ENCODE measurements at places on chromosomes 16 and 17.

GRCh38 chr16:68936736-68937631 is 93.7 kb downstream of the TANGO6 start:
- DNase-seq, result no peak

DNA sequence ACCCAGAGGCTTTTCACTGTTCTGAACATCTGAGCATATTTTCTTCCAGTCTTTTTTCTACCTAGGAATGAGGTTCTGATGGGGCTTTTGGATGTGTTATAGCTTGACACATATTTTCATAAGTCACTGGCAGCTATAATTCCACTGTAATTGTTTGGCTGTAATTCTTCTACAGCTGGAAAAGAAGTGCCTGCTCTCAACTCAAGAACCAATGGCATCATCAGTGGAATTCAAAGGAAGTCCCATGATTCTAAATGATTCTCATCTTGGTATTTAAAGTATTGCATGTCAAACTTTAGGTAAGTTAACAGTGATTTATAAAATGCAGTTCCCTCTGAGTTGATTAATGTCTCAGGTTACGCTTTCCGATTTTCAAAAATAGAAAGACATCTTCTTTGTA is 16.8 kb downstream of the WIPI1 start:
- no peak for DNase-seq

GRCh38 chr16:67242138-67242730 is 5.0 kb downstream of the FHOD1 start:
- no peak for DNase-seq

DNA sequence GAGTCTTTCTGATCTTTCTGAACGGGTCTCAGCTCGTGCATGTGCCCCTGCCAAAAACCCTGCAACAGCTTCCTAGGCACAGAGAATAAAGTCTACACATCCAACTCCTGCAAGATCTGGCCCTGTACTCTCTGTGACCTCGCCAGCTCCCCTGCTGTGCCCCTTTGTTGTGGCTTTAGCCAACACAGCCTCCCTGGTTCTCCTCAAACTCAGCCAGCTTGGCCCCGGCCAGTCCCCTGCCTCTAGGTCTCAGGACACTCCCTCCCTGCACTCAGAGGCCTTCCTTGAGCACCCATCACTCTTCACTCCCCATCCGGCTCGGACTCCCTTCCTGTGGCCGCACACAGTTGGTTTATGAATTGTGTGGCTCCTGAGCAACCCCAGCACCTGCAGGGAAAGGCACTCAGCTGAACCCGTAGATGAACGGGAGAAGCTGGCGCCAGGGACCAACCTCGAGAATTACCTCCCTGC is 1.4 kb downstream of the CEP131 start:
- DNase-seq, result no peak

DNA sequence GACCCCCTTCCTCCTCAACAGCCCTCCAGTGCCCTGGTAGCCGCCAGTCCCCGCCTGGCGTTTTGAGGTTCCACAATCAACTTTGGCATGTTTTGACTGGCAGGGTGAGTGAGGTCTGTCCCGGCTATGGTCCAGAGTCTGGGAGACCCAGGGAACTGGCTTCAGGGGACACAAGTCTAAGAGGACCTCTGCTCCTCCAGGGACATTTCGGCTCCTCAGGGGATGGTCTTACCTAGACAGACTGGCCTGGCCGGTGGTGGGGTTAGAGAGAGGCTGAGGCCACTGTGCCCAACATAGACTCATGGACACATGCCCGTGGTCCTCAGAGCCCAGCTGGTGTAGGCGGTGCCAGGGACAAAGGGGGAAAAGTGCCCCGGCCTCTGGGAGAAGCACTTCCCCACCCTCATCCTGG is 2.2 kb downstream of the TMC8 start:
- DNase-seq, result no peak

DNA sequence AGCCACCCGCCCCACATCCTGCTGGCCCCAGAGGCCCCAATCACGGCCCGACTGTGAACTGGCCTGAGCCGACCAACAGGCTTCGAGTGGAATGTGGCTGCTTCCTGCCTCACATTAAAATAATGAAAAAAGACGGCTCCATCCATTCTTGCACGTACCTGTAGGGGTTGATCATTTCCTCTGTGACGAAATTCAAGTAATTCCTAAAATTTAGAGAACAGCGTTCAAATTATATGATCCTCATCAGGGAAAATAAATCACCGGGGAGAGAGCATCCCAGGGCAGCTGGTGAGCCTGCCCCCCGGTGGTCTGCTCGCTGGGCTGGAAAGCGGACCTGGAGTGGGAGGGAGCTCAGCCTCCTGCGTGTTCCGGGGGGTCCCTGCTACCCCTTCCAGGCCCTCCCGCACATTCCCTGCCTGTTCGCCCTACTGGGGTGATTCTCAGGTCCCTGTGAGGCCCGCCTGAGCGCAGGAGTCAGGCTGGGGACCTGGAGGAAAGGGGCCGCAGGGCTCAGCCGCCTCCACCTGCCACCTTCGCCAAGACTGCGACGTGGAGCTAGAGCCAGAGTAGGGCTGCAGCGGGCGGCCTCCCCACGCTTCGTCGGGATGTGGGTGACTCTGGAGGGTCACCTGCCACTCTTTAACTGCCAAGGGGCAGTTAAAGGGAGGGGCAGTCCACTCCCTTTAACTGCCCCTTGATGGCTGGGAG is 28.9 kb downstream of the SLC7A5 start:
- DNase-seq, result no peak

DNA sequence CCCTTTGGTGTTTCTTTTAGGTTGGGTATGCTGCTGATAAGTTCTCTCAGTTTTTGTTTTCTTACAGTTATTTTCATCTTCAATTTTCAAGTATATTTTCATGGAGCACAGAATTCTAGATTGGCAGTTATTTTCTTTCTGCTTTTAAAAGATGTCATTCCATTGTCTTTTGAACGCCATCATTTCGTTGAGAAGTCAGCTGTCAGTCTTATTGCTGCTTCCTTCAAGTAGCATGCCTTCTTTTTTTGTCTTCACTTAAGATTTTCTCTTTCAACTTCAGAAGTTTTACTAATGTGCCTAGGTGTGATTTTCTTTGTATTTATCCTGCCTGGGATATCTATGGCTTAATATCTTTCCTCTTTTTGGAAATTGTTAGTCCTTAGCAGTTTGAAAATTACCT is 262.2 kb upstream of the PMFBP1 start:
- no peak for DNase-seq

GRCh38 chr17:39352986-39353385 is 48.4 kb downstream of the FBXL20 start:
- no peak for DNase-seq

DNA sequence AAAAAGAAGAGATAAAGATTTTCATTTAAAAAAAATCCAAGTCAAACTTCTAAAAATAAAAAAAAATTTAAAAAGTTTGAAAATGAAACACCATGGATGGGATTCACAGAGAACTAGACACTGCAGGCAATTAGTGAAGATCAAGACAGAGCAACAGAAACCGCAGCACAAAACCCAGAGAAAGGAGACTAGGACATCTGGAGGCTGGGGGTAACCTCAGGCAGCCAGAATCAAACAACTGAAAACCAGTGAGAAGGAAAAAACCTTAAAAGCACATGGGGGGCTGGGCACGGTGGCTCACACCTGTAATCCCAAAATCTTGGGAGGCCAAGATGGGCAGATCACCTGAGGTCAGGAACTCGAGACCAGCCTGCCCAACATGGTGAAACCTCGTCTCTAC is 30.6 kb downstream of the LITAFD start:
- no peak for DNase-seq

DNA sequence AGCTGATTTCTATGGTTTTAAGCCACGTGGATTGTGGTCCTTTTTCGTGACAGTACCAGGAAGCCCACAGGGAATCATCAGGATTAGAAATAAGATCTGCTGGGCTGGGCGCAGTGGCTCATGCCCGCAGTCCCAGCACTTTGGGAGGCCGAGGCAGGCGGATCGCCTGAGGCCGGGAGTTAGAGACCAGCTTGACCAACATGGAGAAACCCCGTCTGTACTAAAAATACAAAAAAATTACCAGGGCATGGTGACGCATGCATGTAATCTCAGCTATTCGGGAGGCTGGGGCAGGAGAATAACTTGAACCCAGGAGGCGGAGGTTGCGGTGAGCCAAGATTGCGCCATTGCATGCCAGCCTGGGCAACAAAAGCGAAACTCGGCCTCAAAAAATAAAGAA is 6.5 kb downstream of the NMRAL1 start:
- no peak for DNase-seq

DNA sequence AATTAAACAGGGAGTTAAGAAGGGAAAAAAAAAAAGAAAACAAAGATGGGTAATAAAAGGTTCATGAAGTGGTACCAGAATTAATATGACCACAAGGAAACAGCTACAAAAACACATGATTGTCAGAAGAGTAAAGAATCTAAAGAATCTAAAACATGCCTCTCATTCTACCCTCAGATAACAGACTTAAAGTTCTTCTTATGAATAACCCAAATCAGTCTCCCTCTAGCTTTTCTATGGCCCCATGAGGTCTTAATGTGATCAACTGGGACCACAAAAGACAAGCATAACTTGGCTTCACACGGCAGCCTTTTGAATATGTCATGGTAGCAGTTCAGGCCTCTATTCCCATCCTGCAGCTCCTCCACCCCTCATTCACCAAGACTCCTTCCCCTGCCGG is 6.9 kb downstream of the MYH10 start:
- DNase-seq, result no peak

- DNase-seq, result no peak
These were observed 6.5 kb upstream of the CDH15 start for GRCh38 chr16:89164847-89165680.

GRCh38 chr17:50146927-50147665 is 3.4 kb downstream of the PPP1R9B start:
- DNase-seq, result no peak

- DNase-seq, result no peak
These were observed 11.7 kb upstream of the SEC14L1 start for GRCh38 chr17:77128896-77129567.

DNA sequence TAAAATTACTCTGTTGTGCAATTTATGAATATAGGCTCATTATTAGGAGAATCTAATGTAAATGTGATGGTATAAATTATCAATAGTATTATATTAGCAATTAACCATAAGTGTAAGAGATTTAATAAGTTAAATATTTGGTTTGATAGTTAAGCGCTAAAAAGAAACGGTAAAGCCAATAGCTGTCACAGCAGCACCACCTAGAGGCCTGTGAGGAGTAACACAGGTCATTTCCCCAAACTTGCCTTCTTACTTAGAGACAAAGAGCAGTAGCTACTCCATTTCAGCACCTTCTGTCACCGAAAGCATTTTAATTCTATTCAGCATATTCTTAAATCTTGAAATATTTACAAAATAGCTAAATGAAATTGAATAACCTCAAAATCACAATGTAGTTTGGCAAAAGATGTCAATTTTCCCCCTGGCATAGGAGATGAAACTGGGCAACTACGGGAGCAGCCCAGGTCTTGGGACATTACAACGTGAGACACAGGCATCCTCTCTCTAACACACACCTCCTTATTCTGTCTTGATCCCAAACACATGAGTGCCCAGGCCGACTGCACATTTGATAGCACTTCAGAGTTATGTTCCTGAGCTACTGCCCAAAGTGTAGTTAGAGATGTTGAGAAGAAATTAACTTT is 14.3 kb upstream of the DYNLRB2 start:
- peak; percentile 58 for DNase-seq

GRCh38 chr16:4298761-4299522 is 16.9 kb upstream of the GLIS2 start:
- DNase-seq, result no peak

DNA sequence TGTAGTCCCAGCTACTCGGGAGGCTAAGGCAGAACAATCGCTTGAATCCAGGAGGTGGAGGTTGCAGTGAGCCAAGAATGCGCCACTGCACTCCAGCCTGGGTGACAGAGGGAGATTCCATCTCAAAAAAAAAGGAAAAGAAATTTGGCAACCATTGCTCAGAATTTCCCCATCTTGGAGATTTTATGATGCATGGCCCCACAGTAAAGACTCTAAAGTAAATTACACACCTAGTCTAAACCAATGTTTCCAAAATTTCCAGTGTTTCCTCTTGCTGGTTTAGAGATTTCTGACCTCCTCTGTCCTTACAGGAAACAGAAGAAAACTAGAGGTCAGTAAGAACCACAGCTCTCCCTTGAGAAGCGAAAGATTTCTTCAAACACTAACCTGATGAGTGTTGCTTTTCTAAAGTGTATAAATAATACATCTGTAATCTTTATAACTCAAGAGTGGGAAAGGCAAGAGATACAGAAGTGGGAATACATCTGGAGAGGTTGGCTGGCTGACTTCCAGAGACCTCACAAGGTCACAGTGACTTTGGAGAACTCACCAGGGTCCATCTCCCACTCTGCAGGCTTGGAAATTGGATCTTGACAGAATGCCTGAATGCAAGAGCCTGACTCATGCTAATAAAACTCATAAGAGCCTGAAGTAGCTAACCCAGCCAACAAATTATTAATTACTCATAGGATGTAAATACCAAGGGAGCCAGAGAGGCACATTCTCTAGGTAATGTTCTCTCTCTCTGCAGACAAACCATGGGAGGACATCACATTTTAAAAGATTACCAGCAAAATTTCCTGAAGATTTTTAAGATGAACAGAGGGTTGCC is 8.8 kb downstream of the ADAT1 start:
- DNase-seq, result no peak

- DNase-seq, result no peak
These were observed 84.4 kb upstream of the NKD1 start for GRCh38 chr16:50463581-50464324.

GRCh38 chr17:66711401-66711800 is 123.5 kb upstream of the CACNG5 start:
- no peak for DNase-seq

GRCh38 chr16:58684354-58685083 is at the start of gene SLC38A7:
Gene SLC38A7, minus strand, starts transcription at chr16:58684770. Its CDS starts 4,644 bp downstream, at chr16:58680126.
- peak; percentile 75 for DNase-seq

GRCh38 chr17:65193716-65194293 is 56.6 kb downstream of the RGS9 start:
- DNase-seq, result no peak

DNA sequence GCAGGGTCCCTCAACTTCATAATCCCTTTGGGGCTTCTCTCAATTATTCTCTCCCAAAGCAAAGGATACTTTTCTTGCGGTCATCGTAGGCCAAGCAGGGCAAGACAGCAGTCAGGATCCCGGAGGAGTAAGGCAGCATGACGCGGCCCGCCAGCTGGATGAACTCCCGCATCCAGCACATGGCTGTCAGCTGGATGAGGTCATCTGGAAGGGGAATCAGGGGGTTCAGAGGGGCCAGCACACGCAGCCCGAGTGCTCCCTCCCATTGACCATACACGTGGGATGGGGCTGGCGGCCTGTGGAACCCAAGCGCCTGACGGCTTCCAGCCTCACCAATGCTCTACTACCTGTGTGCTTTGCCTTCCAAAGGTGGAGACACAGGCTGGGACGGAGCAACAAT is 19.2 kb downstream of the VAC14 start:
- DNase-seq, result no peak

DNA sequence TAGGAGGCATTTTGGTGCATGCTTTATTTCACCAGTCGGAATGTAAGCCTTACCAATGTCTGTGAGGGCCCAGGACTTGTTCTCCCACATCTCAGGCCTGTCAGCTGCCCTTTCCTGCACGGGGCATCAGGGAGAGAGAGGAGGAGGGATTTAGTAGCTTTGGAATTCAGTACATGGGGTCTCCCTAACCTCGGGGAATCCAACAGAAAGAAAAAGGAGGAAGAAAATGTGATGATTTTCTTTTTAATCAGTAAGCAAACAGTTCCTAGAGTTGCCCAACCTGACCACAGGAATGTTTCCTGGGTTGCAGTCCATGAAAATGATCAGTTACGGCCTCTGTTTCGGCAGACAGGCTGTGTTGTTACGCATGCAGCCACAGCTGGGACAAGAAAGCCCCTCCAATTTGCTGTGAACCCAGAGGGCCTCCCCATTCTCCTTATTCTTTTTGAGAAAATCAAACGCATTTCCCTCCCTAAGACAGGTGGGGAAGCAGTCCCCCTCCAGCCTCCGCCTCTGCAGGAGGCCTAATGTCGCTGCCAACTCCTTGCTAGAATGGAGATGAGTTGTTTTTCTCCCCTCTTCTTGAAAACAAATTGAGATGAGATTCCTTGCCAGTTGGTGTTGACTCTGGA is 53.1 kb upstream of the TANGO6 start:
- DNase-seq, result no peak

Measured in activated naive CD4-positive, alpha-beta T cell treated with Interleukin-2 at 50 U/mL for 16 hours (primary cell).